Stimulated activated CD8-positive, alpha-beta memory T cell treated with anti-CD3 and anti-CD28 coated beads, Interleukin-7, amount 100 ng/mL, for 24 hours (primary cell): ENCODE measurements at places on chromosomes 7 and 10.

- DNase-seq = no peak
Observed at GRCh38 chr7:17545348-17545747, 246.9 kb downstream of the AHR start.

DNA sequence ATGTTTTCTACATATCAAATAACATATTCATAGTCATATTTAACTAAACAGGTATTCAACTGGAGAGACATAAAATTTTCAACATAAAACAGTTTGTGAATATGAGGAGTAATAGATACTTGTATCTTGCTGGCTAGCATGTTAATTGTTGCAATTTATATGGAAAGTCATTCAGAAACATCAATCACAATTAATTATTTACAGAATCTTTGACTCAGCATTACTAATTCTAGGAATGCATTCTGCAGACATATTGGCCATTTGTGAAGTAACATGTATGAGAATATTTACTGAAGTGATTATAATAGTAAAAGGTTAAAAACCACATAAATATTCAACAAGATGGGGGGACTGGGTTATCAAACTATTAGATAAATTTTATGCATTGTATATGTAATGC, 203.7 kb downstream of the TSPAN12 start:
- no peak for DNase-seq

- no peak for DNase-seq
Observed at GRCh38 chr10:71516890-71517289, 120.2 kb downstream of the CDH23 start.

GRCh38 chr7:78953726-78954363, 499.6 kb downstream of the MAGI2 start:
- no peak for DNase-seq

GRCh38 chr7:151590071-151590849, 70.6 kb upstream of the RHEB start:
- no peak for DNase-seq

DNA sequence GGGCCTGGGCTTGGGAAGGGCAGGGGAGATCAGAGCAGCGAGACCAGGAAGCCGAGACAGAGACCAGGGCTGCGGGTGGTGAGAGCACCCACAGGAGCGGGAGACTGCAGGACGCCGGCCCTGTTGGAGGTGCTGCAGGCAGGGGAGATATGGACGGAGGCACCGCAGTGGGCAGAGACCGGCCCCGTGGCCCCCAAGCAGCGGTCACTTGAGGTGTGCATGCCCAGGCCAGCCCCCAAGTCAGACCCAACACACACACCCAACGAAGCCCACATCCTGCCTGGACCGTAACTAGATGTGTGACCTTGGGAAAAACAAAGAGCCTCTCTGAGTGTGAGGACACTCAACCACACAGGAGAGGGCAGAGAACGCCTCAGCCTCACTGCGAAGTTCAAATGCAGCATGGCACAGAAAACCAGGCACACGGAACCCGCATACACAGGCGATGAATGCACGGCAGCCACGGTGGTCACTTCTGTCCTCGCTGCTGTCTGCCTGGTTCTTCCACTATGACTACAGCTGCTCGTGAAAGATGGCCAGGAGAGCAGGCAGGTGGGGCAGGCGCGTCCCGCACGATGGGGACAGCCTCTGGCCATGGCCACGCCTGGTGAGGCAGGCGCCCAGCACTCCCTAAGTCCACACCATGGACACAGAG, 214.7 kb downstream of the MAD1L1 start:
- DNase-seq = no peak

DNA sequence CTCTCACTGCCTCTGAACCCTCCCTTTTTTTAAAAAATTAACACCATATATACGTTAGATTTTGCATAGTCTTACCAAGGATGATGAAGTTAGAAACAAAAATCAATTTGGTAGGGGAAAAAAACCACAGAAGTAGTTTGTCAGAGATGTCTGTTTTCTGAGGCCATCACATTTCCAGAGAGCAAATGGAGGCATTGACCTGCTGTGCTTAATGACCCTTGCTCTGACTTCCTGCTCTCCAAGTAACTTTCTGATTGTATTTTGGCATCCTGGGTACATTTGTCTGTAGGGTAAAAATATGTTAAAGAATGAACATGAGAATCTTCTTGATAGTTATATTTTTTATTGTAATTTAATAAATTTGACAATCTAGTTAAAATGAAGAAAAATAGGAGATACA, 140.2 kb downstream of the LCOR start:
- DNase-seq = no peak

- no peak for DNase-seq
Observed at GRCh38 chr10:121338206-121338980, 259.9 kb downstream of the FGFR2 start.

- no peak for DNase-seq
Observed at GRCh38 chr10:74922921-74923320, 96.5 kb downstream of the KAT6B start.

GRCh38 chr7:29606287-29606721, 42.7 kb downstream of the PRR15 start:
- no peak for DNase-seq

GRCh38 chr7:22563621-22564241, 63.7 kb upstream of the STEAP1B start:
- no peak for DNase-seq

DNA sequence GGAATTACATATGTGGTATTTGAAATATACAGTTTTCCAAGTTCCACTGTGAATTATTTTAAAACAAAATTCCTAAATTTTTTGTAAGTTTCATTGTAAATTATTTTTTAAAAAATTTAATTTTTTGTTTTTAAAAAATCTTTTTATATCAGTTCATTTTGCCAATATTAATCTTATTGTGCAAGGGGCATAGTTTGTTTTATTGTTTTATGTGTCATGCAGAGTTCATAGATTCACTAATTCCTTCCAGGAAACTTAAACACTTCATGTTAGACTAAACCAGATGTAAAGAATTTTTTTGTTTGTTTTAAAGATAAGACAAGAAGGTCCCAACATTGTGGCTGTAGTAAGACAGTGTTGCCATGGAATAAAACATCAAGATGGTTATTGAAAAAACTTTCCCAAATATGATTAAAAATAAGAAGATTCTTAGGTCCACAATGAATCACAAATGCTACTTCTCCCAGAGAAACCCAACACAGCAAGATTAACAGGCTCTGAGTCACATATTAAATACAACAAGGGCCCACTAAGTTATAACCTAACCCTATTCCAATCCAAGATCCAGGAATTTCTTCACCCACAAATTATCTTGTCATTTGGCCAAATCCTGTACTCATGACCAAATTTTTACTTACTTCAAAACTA, 464.7 kb upstream of the IGFBP3 start:
- DNase-seq = no peak

GRCh38 chr10:19518109-19518508, 298.1 kb upstream of the PLXDC2 start:
- DNase-seq = no peak

DNA sequence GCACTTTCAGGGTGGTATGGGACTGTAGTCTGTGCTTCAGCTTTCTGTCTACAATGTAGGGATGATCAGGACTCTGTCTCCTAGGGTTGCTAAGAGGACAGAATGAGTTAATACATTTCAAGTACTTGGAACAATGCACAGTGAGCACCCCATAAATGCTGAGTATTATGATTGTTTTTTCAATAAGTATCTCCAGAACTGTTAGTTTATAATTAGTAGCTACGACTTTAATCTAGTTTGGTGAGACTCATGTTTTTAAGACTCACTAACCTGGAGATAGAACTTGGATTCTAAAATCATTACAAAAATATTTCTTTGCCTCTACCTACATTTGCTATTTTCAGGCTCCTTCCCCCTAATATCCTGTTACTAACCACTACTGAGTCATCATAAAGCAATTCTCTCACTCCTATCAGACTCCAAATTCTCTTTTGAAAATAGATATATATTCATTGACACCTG, 95.3 kb downstream of the CPED1 start:
- no peak for DNase-seq

- DNase-seq = no peak
Observed at GRCh38 chr10:48235501-48235900, 39.0 kb downstream of the FRMPD2 start.

DNA sequence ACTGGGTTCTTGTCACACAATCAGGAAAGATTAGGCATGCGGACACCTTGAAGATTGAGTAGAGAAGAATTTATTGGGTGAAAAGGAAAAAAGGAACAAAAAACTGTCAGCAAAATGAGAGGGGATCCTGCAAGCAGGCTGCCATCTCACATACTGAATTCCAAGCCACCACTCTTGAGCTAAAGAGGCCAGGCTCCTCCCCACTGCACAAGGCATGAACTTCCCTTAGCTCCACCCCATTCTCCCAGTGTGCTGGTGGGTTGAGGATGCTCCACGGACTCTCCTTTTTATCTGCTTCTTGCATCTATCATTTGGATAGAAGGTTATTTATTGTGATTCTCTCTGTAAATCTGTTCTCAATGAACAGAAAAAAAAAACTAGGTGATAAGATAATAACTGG, 79.6 kb downstream of the ANKRD7 start:
- DNase-seq = no peak

DNA sequence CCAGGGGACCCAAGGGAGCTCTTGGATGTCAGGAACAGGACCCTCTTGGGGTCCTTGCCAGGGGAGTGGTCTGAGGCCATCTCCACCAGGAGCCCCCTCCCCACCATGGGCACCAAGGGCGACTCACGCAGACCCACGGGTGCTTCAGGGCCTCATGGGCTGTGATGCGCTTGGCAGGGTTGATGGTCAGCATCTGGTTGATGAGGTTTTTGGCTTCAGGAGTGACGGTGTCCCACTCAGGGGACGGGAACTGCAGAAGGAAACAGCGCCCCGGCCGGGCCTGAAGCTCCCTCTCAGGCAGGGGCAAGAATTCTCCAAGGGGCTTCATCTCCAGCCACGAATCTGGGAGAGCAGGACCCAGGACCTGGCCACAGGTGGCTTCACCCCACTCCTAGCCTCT, 41.3 kb downstream of the YKT6 start:
- no peak for DNase-seq

DNA sequence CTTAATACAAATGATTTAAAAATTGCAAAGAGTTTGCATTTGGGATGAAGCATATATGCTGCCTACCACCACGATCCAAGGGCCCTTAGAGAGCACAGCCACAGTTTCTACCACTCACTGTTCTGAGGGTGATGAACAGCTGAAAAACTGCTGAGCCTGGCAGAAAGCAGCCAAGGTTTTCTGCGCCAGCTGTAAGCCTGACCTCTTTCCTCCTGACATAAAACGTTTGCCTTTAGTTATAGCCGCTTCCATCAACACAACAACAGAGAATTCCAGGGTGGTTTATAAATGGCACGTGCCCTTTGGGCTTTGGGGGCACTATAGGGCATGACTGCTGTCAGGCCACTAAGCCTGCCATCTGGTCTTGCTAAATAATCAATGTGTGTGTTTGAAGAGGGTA, 222.8 kb downstream of the RELN start:
- no peak for DNase-seq

- DNase-seq = no peak
Observed at GRCh38 chr10:116690356-116691322, 51.7 kb downstream of the HSPA12A start.

- no peak for DNase-seq
Observed at GRCh38 chr10:131911451-131911850, 10.6 kb downstream of the PPP2R2D start.

GRCh38 chr7:33707427-33707826, 197.9 kb upstream of the BMPER start:
- DNase-seq = no peak

- DNase-seq = no peak
Observed at GRCh38 chr10:16505161-16505560, 16.5 kb downstream of the C1QL3 start.

DNA sequence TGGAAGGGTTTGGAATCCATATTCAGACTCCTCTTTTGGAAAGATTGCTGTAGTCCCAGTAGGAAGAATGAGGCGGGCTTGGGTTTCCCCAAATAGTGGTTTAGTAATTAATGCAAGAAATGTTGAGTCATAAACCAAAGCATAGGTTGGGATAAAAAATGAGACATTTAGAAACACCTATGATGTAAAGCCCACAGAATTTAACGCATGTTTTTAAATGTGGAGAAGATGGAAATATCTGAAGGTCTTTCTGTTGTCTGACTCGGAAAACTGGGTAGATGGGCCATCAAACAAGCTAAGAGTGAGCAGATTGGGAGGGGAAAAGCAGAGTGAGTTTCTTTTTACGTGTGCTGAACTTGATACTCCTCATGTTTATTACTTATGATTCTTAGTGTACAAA, 62.2 kb downstream of the LANCL2 start:
- no peak for DNase-seq

DNA sequence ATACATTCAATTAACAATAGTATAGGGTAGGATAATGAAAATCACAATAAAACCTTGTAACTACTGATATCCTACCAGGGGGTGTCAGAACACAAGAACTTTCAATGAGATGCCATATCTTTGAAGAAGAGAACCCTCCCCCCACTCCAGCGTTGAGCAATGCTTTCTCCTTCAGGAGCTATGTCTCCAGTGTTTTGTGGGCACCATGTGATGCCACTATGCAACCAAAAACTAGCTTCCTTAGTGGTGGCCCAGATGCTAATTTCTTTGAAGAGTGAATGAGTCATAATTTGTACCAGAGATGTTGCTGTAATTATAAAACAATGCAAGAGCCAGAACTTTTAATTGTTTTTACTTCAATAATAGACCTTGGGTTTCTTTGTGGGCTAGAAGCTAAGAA, 76.0 kb upstream of the ADO start:
- no peak for DNase-seq

- DNase-seq = no peak
Observed at GRCh38 chr7:64603271-64603670, 40.4 kb upstream of the ZNF680 start.

DNA sequence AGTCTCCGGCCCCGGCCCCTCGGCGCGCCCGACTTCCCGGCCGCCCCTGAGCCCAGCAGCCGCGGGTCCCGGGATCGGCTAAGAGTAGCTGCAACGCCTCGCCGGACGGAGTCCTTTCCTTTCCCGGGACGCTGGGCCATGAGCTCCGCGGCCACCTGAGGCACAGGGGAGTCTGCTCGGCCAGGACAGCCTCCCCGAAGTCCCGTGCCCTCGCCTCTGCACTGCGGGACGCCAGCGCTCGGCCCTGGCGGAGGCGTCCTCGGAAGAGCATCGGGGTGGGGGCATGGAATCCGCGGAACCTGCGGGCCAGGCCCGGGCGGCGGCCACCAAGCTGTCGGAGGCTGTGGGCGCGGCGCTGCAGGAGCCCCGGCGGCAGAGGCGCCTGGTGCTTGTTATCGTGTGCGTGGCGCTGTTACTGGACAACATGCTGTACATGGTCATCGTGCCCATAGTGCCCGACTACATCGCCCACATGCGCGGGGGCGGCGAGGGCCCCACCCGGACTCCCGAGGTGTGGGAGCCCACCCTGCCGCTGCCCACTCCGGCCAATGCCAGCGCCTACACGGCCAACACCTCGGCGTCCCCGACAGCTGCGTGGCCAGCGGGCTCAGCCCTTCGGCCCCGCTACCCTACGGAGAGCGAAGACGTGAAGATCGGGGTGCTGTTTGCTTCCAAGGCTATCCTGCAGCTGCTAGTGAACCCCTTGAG, 502 bp downstream of the SLC18A3 start:
- DNase-seq = no peak
